ENCODE measurements at places on chromosomes 7 and 10.
A peak's percentile ranks its signal among the peaks of the same experiment; 100 is the strongest.

DNA sequence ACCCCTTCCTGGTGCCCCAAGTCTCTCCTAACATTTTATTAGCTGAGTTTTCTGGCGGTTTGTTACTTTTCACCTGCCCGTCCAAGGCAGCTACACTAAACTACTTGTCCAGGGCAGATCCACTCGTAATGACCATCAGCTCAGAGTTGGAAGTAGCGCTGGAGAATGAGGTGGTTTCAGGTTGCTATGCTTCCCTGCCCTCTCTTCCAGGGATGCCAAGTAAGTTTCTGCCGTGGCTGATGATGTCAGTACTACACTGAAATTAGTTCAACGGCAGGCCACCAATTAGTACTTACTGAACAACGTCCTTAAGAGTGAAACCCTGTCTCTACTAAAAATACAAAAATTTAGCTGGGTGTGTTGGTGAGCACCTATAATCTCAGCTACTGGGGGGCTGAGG is 55.2 kb downstream of the DIP2C start:
- no peak for DNase-seq

- no peak for DNase-seq
Observed at GRCh38 chr10:103053659-103054581, 135.8 kb downstream of the CNNM2 start.

DNA sequence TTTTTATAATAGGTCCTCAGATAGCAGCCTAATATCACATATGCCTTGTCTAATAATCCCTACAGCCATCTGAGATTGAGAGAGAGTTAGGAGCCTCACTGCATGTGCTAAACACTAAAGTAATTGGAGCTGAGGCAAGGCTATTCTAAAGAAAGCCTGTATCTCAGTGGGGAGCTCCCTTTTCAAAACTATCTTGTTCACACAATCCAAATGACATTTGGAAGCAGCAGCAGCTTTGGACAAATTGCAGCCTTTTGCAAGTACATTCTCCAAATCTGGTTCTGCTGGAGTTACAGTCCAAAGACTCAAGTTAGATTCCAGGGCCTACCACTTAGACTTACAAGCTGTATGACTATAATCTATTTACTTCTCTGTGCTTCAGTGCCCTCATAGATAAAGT is 104.5 kb downstream of the MACC1 start:
- DNase-seq, result no peak

DNA sequence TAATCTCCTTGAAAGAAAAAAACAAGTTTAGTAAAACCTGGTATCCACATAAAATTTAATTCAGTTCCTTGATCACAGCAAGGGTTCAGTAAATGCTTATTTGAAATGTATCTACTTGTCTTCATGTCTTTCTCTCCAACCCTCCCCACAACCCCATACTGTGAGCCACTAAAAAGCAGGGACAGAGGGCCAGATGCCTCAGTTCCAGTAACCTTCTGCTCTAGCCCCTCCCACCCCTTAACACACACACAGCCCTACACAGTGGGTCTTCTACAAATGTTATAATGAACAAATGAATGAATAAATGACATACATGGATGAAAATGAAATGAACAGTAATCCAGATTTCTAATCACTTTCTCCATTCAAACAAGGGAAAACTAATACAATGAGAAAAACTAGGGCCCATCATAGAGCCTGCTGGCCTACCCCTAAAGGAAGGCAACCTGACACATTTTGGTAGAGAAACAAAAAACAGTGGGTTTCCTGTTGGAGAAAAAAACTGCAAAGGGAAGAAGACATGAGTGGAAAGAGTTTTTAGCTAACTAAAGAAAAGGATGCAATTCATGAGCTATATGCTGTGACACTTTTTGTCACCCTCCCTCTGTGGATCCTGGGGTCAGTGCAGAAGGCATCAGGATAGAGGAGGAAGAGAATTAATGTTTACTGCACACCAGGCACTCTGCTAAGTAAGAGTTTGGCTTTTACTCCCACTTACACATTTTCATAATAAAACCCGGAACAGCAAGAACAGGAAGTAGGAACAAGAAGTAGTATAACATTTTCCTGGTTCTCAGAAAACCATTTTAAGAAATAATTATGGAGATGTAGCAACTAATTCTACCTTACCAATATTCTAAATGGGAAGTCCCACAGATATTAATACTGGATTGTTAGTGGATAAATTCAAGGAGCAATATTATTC is 38.1 kb downstream of the ELMO1 start:
- DNase-seq, result no peak

DNA sequence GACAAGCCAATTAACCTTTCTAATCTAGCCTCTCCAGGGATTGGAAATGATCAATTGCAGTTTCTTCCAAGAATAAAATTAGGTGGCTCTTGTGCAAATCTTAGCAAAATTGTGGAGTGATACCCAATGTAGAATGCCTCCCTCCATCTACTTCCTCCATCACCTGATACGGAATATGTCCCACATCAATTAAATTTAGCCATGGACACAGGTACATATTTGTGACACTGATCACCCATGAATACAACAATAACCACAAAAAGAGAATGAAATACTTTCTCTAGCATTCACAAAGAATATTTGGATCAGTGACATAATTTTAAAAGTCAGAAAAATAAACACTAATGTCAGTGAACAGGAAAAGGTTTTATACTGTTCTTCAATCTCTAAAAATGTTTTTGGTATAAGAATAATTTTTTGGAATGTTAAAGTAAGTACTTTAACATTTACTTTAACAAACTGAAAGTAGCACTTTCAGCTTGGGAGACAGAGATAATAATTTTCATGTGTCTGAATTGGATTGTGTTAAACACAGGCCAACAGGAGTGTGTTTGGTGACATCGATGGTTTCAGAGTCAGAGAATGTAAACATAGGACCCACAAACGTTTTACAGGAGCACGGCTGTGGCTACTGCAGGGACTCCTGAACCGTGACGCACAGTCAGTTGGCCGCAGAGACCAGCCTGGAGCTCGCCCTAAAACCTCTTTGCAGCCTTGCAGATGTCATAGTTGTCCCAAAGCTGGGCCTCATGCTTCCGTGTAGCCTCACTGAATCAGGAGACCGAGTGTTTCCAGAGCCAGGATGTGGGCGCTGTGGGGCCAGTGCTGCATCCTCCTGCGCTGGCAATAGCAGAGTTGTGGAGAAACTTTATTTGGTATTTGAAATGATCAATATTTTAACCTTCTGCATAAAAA is 7.2 kb downstream of the RBM20 start:
- DNase-seq, result no peak

- DNase-seq, result no peak
Observed at GRCh38 chr10:131943021-131943814, 38.5 kb downstream of the BNIP3 start.

- DNase-seq, result no peak
Observed at GRCh38 chr7:116433246-116433645, 66.3 kb upstream of the CAV2 start.

- DNase-seq, result peak; percentile 24
Observed at GRCh38 chr7:80134536-80135308, at the start of gene GNAI1. TSS of gene GNAI1 (plus strand) at chr7:80134831. CDS start at chr7:80135161, 330 bp downstream.

- no peak for DNase-seq
Observed at GRCh38 chr10:12164085-12164484, 31.6 kb downstream of the NUDT5 start.

- no peak for DNase-seq
Observed at GRCh38 chr10:74641659-74642058, 184.7 kb upstream of the KAT6B start.

GRCh38 chr10:18216482-18216881 is 76.3 kb downstream of the CACNB2 start:
- no peak for DNase-seq

GRCh38 chr10:101050208-101051069 is 11.3 kb upstream of the KAZALD1 start:
- DNase-seq, result no peak

- DNase-seq, result no peak
Observed at GRCh38 chr10:103184615-103185014, 8.5 kb downstream of the NT5C2 start.

GRCh38 chr7:151374726-151375125 is 33.1 kb downstream of the NUB1 start:
- DNase-seq, result no peak

DNA sequence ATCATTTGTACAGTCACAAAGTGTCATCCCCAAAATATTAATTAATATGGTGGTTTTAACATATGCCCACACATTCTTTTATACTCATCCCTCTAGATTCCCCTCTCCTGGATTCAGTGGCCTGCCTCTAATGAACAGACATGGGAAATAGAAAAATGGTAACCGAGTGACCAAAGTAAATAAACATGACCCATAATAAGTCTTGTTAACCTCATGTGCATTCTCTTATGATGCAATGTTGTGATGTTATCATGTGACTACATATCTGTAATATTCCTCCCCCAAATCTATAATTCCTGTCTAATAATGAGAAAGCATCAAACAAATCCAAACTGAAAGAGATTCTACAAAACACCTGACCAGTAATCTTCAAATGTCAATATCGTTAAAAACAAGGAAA is 164.5 kb upstream of the PRSS1 start:
- no peak for DNase-seq

GRCh38 chr10:101056365-101057151 is 5.2 kb upstream of the KAZALD1 start:
- DNase-seq, result no peak

DNA sequence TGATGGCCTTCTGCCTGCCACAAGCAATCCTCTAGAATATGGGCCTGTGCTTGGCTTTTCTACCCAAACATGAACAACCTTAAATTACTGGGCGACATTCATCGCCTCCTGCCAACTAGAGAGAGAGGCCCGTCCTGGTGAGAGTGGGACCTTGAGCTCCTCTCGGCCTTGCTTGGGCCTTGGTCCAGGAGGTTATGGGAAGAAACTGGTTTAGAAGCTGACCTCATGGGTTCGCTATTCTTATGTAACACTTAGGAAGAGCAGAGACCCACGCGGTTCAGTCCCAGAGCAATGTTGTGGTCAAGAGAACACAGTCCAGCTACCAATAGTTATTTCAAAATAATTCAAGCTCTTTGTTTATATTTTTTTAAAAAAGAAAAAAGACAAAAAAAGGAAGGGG is 176.3 kb upstream of the ZNF32 start:
- no peak for DNase-seq

- no peak for DNase-seq
Observed at GRCh38 chr10:132833421-132834111, 47.6 kb upstream of the NKX6-2 start.

- no peak for DNase-seq
Observed at GRCh38 chr7:37096341-37096740, 352.3 kb downstream of the ELMO1 start.

DNA sequence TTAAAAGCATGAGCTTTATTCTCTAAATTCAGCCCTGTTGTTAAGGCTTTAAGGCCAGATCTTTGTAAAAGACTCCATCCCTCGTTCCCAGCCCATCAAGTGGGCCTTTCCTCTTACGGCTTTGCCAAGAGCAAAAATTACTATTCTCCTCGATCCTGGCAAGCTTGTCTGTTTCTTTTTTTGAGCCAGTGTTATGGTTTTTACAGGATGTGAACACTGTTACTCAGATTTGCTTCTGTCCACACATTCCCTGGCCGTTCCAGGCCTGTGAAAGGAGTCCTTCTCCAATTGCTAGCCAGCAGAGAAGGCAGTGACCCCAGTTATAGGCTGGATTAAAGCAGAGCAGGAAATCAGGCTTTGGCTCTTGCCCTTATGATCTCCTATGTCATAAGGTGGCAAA is 47.0 kb upstream of the EPC1 start:
- DNase-seq, result no peak

DNA sequence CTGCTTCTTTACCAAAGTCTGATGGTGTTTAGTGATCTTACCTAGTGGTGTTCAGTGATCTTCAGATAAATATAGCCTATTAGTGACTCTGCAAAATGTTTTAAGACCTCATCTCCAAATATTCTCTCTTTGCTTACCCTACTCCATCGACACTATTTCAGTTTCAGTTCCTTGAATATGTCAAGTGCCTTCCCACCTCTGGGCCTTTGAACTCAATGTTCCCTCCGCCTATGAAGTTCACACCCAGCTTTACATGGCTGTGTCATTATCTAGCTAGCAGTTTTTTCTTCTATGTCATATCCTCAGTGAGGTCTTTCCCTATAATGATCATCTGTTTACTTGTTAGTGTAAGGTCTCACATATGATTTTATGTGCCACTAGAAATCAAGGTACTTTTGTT is 322.6 kb downstream of the DGKB start:
- no peak for DNase-seq

- DNase-seq, result no peak
Observed at GRCh38 chr7:2016761-2017480, 215.8 kb downstream of the MAD1L1 start.

DNA sequence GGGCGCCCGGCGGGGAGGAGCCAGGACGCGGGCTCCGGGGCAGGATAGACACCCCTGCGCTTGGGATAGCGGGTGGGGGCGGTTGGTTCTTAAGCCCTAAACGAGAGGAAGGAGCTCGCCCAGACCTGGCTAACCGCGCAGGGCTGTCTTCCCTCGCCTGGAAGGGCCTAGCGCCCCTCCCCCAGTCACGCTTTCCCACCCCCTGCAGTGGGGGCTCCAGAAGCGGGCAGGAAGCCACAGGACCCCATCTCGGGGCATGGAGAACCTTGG is 6.5 kb downstream of the SHH start:
- no peak for DNase-seq

DNA sequence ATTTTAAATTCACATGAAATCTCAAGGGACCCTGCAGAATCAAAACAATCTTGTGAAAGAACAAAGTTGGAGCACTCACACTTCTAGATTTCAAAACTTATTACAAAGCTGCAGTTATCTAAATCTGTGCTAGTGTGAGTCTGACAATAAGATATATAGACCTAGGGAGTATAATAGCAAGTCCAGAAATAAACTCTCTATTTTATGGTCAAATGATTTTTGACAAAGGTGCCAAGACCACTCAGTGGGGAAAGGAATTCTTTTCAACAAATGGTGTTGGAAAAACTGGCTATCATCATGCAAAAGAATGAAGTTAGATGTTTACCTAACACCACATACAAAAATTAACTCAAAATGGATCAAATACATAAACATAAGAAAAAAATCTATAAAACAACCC is 68.2 kb downstream of the TFEC start:
- no peak for DNase-seq

- no peak for DNase-seq
Observed at GRCh38 chr7:125088555-125088954, 158.9 kb upstream of the POT1 start.

DNA sequence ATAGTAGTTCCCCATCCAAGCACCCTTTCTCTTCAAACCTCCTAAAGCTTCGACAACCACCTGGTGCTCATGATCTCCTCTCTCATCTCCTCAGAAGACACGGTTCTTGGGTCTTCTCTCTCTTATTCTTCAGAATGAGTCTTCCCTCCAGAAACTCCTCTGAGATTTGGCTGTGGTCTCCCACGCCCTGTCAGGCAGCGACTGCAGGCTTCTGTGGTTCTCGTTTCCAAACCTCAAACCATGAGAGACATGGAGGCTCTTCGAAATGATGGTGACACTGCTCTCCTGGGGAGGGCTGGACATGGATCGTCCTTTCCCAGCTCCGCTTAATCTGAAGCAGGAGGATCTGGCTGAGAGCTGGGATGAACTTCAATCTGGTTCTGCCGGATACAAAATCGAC is 78.6 kb upstream of the PITRM1 start:
- no peak for DNase-seq

GRCh38 chr10:73899423-73899822 is 11.5 kb upstream of the PLAU start:
- DNase-seq, result peak; percentile 60
